ENCODE measurements at places on chromosomes 5 and 9.
A peak's percentile ranks its signal among the peaks of the same experiment; 100 is the strongest.

DNA sequence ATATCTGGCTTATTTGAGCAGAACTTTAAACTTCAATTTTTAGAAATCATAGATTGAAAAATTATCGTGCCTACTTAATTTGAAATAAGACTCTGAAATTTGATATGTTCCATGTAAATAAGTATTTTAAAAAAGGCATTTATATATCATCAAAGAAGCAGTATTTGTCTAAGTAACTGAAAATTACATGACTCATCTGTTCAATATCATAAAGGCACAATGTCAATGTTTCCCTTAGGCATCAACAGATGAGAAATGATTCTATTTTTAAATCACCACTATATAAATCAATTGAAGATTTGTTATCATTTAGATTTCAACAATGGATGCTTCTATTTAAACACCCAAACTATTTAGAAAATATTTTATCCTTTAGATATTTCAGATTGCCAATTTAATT, 142.9 kb upstream of the POU5F2 start:
- DNase-seq = no peak

DNA sequence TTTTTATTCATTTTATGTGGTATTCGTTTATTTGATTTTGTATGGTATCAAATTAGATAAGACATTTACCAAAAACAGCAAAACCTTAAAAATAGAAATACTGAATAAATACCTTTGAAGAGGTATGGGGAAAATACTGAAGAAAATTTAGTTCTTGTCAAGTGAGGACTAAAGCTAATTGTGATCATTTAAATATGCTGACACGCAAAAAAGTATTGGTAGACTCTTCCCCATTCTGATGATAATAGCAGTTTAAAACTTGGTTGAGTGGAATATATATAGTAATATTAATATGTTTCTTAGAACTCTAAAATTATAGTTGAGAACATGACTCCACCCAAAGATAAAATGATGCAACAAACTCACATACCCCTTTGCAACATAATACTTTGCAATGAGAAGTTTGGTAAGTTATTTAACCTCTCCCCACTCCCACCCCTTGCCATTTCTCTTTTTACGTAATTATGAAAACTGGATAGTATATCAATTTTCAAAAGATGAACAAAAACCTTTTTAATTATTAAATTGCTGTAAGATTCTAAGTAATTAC, 30.1 kb upstream of the SNX24 start:
- DNase-seq = no peak

DNA sequence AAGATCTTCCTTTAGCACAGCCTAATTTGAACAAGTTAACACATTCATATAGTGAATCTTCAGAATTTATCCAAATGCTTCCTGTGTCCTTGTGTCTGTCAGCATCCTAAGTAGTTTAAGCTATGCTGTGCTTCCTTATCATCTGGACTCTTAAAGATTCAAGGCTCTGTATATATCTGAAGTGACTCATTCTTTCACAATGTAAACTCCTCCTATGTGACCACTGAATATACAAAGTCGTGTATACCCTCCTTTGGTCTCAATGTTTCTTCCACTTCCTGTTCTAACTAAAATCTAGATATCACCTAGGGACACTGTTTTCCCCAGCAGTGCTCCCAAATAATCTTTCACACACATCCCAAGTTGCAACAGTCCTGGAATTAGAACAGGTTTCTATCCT, 935.7 kb upstream of the NUDT12 start:
- DNase-seq = no peak

DNA sequence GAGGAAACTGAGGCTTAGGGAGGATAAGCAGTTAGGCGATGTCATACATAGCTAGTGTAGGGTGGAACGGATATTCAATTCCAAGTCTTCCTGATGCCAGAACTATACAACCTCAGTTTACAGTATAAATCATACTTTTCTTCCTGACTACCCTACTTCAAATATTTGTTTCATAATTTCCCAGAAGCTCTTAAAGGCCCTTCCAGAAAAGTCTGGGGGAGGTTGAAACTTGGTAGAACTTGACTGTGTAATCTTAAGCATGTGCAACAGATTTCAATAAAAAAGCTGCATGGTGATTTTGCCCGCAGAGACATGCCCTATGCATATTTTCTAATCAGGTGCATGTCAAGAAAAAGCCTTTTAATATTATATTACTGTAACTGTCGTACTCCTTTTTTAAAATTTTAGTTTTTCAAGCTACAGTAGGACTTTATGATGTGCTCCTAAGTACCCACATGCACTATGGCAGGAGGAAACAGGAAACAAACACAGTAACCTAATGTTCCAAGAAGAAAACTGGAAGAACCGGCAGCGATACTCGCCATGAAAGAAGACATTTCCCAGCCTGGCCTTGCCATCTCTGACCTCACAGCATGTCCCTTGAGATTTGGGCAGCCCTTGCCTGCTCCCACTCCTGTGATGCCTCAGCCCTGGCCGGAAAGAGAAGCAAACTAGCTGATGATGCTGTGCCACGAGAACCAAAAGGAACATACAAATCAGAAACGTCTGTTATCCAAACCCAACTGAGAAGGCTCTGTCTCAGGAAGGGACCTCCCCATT, 266.0 kb downstream of the EFNA5 start:
- no peak for DNase-seq

GRCh38 chr9:134660407-134660806, 18.8 kb downstream of the COL5A1 start:
- no peak for DNase-seq

GRCh38 chr5:90741022-90741564, 182.5 kb downstream of the ADGRV1 start:
- DNase-seq = no peak

- DNase-seq = peak; percentile 41
These were observed 400.9 kb downstream of the RAB3C start for GRCh38 chr5:58983526-58984452.

- no peak for DNase-seq
These were observed 22.8 kb upstream of the RGMB start for GRCh38 chr5:98750693-98751092.

GRCh38 chr5:53943938-53944337, 366.4 kb downstream of the ARL15 start:
- no peak for DNase-seq

- DNase-seq = no peak
These were observed 369.9 kb downstream of the DNAH5 start for GRCh38 chr5:13574574-13574973.

DNA sequence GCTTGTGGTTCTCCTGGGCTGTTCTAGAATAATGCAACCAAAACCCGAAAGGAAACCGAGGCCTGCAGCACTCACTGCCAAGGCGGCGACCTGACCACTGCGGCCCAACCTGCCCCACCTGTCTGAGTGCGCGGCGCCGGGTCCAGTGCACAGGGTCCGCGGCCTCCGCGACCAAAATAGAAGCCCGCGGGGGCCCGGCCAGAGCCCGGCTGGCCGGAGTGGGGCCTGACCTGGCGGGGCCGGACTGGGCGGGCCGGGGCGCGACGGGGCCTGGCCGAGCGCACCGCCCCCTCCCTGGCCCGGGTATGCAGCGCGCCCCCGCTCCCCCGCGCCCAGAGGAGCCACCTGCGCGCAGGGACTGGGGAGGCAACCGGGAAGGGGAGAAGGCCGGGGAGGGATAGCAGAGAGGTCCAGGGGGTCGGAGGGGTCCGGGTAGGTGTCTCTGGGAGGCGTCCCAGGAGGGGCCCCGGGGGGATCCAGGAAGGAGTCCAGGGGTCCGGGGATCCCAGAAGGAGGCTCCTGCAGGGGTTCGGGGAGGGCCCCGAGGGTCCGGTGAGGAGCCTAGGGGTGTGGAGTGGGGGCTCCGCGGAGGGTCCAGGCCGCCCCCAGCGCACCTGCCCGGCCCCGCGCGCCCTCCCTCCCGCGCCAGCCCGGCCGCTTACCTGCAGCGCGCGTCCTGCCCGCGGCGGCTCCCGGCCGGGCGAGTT, 503 bp downstream of the SEMA4D start:
- DNase-seq = no peak

- DNase-seq = peak; percentile 87
These were observed 130.3 kb downstream of the CDC42SE2 start for GRCh38 chr5:131394128-131394527.

DNA sequence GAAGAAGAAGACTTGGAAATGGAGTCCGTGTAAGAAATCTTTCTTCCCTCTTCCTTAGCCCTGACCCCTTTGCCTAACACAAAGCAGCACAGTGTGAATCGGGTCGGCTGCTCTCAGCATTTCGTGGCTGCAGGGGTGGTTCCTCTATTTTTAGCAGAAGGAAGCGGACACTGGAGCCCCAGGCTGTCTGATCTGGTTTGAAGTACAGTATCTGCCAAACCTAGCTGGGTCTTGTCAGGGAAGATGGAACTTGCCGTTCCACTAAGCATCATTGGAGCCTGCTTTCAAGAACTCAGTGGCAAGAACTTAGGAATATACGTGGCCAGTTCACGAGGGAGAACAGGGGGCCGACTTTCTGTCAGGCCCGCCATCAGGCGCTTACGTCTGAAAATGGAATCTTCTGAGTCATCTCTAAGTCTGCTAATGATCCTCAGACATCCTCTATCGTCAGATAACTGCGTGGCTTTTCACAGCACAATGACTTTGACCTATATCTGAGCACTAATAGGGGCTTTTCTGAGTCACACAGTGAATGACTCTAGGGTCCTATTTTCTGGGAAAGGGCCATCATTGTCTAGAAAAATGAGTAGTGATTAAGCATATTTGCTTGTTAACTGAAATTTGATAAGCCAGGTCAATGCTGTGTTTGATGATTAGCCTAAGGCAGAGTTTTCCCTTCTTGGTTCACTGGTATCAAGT, 43.3 kb upstream of the NCS1 start:
- DNase-seq = peak; percentile 76

DNA sequence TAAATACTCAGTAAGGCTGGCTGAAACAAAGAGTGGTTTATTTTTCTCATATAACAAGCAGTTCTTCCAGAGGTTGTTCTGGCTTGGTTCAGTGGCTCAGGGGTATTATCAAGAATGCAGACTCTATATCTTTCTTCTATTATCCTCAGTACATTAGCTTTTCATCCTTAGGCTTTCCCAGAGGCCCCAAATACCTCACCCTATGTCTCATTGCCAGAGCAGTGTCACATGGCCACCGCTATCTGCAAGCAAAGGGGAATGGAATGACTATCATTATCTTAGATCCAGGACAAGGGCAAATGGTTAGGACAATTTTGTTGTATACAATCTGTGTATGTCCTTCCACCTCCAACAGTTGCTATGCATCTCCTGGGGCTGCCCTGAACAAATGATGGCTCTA, 69.0 kb upstream of the SNX2 start:
- no peak for DNase-seq

GRCh38 chr5:176352116-176352878, 9.3 kb downstream of the KIAA1191 start:
- no peak for DNase-seq

- peak; percentile 13 for DNase-seq
These were observed 46.6 kb downstream of the TMEM252 start for GRCh38 chr9:68493958-68494577.

DNA sequence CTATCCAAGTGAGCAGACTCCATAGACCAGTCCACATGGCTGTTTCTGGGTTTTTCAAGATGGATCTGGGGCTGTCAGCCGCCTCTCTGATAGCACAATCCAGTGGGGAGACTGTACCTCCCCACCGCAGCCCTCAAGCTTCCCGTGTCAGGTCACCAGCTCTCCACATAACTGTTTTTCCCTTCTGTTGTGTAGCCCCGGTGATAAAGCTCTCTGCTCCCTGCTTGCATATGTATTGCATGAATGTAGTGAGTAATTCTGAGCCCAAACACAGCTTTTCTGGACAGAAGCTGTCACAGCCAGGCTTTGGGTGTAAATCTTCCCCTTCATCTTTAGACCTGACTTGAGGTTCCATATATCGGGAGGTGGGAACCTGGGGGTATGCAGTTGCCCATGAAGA, 23.1 kb upstream of the CFAP157 start:
- no peak for DNase-seq

GRCh38 chr5:137629646-137630045, 106.2 kb downstream of the KLHL3 start:
- DNase-seq = peak; percentile 53

DNA sequence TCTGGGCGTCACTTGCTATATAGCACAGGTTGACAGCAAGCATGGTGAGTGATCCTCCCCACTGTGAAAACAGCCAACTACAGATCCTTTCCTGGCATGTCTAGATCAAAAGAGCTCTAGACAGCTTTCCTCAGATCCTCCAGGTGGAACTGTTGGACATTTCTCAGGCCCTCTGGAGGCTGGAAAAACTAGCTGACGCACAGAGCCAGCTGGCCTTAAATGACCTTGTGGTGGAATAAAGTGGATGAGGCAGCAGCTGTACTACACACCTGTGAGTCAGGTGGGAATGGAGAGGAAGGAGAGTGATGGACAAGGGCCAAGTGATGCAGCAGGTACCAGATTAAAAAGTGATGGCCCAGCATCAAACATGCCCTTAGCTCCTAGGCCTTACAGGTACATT, 172.7 kb downstream of the TRIM32 start:
- DNase-seq = no peak

- DNase-seq = no peak
These were observed 855.5 kb upstream of the DMAC1 start for GRCh38 chr9:8655071-8655470.

GRCh38 chr5:96236051-96236450, 197.0 kb downstream of the PCSK1 start:
- DNase-seq = no peak

- no peak for DNase-seq
These were observed 115.7 kb downstream of the FBXO38 start for GRCh38 chr5:148499452-148499851.

GRCh38 chr5:75601567-75601966, 9.7 kb upstream of the ANKDD1B start:
- DNase-seq = no peak

DNA sequence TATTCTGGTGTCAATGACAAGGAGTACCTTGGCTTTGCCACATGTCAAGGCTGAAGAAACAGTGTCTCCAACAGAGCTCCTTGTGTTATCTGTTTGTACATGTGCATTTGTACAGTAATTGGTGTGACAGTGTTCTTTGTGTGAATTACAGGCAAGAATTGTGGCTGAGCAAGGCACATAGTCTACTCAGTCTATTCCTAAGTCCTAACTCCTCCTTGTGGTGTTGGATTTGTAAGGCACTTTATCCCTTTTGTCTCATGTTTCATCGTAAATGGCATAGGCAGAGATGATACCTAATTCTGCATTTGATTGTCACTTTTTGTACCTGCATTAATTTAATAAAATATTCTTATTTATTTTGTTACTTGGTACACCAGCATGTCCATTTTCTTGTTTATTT, 19.8 kb downstream of the CD274 start:
- no peak for DNase-seq

- DNase-seq = no peak
These were observed 14.8 kb upstream of the COL5A1 start for GRCh38 chr9:134626571-134627416.

DNA sequence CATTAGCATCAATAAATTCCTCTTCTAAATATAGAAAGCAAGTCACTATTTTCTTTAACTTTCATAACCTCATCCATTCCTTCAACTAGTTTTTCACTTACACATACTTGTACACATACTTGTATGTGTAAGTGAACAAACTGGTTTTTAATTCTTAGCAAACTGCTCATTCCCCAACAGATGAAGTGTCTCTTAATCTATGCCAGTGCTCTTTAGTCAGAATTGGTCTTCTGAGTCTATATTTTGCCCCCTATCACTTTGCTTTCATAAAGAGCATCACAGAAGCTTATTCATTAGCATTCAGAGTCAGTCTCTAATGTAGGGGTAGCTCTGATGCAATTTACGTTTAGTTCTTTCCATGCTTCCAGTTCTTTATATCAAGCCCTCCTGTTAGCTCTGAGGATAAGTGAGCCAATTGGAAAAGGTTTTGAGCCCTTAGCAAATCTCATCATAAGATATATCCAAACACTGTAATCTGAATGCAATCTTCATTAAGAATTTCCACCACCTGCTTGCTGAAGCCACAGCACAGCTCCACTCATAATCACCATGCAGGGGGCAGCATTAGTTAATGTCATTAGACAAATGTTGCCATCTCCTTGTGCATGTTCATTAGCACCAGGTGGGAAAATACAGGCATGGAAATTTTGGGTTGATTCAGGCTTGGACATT, 178.5 kb upstream of the SLC24A2 start:
- DNase-seq = no peak

Measured in kidney glomerular epithelial cell (primary cell).